Skeletal muscle cell (primary cell): ENCODE measurements at places on chromosomes 12 and 14.

- DNase-seq, result no peak
Measured at GRCh38 chr12:89059056-89059455, 293.2 kb downstream of the DUSP6 start.

DNA sequence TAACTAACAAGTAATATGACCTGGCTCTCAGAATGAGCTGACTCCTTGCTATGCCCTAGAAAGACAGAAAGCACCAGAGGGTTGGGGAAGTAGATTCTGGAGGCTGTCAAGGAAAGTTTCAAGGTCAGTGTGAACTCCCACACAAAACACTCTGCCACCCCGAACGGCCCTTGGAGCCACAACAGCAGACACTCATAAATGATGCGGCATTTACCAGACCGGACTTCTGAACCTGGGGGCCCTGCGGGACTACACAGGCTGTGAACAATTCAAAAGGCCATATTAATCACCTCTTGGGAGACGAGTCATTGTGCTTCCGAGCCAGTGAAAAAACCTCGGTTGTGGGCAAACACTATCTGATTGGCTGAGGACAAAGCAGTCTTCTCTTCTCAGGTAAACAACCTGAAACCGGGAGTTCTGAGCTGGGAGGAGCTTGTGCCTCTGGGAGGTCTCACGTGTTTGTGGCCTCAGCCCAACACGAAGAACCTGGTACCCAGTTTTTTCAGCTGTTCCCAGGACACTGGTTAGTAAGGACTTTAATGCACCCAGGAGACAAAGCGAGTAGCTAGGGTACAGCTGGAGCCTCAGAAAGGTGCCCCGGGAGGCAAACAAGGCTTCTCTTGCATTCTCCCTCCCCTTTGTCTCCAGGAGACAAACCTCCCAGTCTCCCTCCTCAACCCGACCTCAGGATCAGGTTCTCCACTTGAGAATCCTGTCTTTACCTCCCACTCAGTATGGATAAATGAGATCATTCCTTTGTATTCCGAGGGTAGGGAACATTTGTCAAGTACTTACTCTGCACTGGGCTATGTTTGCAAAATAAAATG, 35.3 kb downstream of the VWF start:
- DNase-seq, result no peak

DNA sequence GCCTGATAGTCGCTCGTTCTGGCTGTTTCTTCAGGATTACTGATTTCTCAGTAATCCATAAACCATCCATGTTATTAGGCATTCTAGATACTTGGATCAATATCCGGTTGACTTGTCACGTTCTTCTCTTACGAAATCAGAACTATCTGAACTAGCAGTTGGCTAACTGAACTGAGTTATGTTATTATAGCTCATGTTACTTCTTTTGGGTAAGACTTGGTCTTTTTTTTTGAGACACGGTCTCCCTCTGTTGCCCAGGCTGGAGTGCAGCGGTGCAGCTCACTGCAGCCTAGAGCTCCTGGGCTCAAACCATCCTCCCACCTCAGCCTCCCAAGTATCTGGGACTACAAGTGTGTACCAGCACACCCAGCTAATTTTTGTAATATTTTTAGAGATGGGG, 178.6 kb downstream of the PRKCH start:
- no peak for DNase-seq

DNA sequence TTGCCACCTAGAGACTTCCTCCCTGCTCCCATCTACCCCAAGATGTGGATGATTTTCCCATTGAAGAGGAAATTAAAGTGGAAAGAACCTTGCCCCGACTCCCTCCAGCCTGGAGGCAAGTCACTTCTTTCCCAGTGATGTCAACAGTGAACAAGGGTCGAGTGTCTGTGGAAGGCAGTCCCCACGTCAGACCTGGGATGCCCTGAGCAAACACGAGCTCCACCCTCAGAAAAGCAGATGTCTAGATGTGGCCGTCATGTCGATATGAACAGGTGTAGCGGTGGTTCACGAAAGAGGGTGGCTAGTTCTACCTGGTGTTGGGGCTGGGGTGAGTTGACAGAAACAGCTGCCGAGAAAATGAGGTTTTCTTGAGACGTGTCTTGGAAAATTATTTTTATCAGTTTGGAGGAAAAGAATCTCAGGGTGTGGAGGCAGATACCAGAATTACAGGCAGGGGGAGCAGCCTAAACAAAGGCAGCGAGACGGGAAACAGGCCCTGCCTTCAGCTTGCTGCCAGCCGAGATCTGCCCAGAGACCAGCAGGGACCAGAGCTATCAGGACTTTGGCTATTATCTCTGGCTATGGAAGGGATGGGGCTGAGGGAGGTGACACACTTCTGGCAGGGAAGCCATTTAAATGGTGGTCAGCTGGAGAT, 25.9 kb downstream of the SYNDIG1L start:
- no peak for DNase-seq

DNA sequence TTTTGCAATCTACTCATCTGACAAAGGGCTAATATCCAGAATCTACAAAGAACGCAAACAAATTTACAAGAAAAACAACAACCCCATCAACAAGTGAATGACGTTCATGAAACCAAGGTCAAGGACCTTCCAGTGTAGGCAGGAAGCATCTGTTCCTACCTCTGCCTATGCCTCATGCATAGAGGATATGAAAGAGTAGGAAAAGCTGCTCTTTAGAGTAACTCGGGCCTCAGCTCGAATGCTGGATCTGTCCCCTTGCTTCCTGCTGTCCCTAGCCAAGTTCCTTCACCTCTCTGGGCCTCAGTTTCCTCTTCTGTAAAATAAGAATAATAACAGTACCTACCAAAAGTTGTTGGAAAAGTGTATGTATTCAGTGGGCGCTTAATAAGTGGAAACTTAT, 65.0 kb downstream of the FOXN4 start:
- DNase-seq, result no peak

DNA sequence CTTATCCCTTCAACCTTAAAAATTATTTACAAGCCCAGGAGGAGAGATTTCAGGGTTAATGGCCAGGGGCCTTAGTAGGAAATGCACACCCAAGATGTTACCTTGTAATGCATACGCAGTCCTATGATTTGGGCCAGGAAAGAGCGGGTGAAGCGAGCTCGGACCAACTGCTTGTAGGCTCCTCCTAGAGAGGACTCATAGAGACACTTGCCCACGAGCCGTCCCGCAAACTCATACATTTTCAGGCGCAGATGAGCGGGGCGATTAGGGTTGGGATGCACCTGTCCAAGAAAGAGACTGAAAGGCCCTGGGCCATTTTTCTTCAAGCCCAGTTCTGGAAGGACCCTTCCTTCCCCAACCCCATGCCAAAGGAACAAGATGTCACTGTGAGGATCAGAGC, 43.0 kb downstream of the AREL1 start:
- DNase-seq, result no peak

DNA sequence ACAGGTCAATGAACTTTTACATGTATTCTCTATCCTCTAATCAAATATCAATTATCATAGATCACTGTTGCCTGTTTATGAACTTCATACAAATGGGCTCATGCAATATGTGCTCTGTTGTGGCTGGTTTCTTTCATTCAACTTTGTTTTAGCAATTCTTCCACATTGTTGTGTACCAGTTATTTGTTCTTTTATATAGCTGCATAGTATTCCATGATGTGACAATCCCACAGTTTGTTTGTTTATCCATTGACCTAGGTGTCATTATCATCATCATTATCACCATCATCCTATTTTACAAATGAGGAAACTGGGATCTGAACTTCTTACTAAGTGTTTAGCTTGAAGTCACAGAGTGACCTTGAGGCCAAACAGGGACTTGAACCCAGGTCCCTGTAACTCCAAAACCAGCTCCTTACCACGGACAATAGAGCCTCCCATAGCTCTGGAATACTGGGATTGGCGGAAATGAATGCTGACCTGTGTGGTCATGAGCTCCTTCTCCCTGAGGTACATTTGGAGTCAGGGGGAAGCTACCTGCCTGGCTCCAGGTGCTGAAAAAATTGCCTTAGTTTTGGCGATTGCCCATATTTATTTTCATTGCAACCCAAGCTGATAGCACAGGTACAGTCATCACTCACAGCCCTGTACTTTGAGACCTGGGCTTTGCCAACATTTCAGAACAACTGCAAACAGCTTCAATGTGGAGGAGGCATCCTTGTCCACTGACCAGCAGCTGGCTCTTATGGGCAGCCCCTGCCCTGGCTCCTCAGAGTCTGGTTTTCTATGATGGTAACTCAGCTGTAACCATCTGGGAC, 9.2 kb downstream of the ZFP36L1 start:
- no peak for DNase-seq

DNA sequence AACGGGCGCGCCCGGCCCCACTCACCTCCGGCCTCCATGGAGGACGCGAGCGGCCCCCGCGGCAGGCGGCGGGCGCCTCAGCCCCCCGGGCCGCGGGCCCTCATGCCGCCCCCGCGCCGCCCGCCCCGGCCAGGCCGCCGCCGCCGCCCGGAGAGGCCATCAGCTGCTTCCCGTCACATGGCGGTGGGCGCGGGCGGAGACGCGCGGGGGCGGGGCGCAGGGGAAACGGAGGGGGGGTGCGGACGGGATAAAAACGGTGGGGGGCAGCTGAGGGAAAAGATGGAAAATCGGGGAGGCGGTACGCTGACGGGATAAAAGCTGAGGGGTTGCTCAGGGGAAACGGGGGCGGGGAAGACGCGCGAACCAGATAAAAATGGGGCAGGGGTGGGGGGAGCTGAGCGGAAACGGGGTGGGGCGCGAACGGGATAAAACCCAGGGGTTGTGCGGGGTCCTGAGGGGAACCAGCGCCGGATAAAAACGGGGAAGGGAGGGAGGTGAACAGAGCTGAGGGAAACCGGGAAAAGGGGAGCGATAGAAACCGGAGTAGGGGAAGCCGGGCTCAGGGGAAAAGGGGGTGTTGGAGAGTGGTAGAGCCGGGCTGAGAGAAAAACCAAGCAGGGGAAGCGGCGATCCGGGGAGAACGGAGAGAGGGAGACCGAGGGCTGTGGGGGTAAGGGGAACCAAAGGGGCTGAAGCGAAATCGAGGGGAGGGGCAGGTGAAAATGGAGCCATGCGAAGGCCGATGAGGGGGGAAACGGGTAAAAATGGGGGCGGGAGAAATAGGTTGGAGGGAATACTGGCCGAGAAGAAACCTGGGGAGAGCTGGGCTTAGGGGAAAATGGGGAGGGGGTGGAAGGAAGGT, at the start of gene WSB2:
TSS of gene WSB2 (minus strand) at position 169 of the 862 bp plus-strand sequence. CDS start at position 38, 131 bp downstream.
- no peak for DNase-seq

DNA sequence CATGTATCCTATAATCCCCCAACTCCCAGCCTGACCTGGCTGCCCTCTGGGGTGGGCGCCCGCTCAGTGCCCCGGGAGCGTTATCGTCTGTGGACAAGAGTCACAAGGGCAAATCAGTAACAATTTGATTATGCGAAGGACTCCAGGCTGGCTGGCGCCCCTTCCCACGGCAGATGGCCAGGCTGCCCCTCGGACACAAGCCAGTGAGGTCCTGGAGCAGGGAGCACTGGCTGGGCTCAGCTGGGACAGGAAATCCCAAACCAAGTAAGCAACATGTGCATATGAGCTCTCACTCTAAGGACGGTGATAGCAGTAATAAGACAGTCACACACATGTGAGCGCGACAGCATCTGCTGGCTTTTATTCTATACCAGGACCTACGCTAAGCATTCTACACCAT, 59.3 kb upstream of the FAM222A start:
- DNase-seq, result no peak

- DNase-seq, result no peak
Measured at GRCh38 chr12:44465139-44465538, 411.0 kb downstream of the NELL2 start.

GRCh38 chr12:109126784-109127183, 10.4 kb downstream of the ACACB start:
- DNase-seq, result no peak

DNA sequence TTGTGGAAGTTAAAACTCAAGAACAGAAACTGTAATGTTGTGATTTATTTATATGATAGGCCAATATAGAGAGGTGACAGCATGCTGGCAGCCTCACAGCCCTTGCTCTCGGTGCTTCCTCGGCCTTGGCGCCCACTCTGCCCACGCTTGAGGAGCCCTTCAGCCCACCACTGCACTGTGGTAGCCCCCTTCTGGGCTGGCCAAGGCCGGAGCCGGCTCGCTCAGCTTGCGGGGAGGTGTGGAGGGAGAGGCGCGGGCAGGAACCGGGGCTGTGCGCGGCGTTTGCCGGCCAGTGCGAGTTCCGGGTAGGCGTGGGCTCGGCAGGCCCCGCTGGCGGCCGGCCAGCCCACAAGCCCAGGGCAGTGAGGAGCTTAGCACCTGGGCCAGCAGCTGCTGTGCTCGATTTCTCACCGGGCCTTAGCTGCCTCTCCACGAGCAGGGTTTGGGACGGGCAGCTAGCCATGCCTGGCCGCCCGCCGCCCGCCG, 65.8 kb upstream of the SLC8A3 start:
- DNase-seq, result peak; percentile 5

DNA sequence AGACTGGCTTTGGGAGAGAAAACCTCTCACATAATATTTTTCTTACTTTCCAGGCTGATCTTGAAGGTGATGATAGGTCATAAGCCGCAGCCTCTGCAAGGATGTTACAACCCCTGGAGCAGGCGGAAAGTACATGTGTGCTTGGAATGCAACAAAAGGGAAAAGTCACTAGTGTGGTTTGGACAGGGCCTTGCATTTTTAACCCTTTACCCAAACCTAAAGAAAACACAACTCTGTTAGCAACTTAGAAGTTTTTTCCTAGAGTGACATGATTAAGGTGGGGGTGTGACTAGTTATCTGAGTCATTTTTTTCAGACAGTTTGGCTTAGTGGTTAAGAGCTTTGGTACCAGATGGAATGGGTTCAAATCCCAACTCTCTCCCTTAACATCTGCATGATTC, 97.0 kb downstream of the TMEM30B start:
- peak; percentile 94 for DNase-seq

- DNase-seq, result no peak
Measured at GRCh38 chr14:20760950-20761349, 7.3 kb upstream of the EDDM3B start.

- DNase-seq, result no peak
Measured at GRCh38 chr14:50040401-50040775, 76.0 kb downstream of the VCPKMT start.

DNA sequence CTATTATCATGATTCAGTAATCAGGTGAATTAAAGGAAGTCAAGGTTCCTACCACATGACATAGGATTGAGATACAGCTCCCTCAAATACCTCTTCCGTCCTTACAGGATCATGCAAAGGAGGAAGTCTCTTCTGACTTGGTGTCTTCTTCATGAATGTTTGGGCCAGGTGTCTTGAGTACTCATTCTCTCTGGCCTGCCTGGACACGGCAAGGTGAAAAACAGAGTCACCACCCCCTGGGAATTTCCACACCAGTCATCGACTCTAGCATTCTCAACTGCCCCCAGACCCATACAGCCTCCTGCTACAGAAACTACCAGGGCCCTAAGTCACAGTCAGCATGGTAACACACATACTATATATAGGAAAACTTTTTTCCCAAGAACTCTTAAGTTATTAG, 44.9 kb upstream of the LTBP2 start:
- DNase-seq, result no peak

DNA sequence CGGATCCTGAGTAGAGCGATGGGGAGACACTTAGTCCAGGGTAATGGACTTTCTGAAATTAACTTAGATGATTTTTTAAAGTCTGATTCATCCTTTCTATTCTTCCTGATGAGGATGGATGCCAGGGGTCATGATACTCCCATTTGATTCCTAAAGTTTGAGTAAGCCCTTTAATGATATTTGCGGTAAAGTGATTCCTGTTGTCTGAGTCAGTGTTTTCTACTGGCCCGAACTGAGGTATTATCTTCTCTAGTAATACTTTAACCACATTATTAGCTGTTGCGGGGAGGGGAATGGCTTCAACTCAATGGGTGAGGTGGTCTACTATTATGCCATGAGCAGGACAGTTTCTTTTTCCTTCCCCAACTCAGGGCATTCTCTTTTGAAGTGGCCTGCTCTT, 111.6 kb downstream of the RIN3 start:
- DNase-seq, result peak; percentile 78
